ENCODE measurements at places on chromosomes 6 and 20.

- DNase-seq, result no peak
Measured at GRCh38 chr6:165753506-165753905, 90.5 kb upstream of the PDE10A start.

- DNase-seq, result no peak
Measured at GRCh38 chr6:81450180-81450579, 302.3 kb downstream of the TENT5A start.

GRCh38 chr6:18663011-18663410, 275.9 kb downstream of the RNF144B start:
- DNase-seq, result no peak

DNA sequence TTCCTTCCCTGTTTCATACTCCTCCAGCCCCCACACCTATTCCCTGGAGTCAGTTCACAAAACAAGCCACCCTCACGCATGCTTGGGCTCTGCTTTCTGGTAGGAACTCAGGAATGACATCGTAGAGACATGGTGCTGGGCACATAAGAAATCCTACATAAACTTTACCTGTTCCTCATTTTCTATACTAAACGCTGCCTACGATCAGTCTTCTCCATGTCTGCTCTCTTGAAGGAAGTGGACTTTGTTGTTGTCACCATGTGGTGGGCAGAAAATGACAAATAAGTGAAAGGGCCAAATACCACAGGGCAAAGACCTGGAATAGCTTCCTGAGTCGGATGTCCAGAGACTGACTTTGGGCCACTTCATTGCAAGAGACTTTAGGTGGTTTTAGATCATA, 10.1 kb downstream of the MYLK4 start:
- no peak for DNase-seq

- DNase-seq, result no peak
Measured at GRCh38 chr6:27679308-27679963, 206.5 kb upstream of the ZNF184 start.

All from activated B cell treated with CpG ODN at 0.5 μM for 24 hours (primary cell).